Foreskin keratinocyte (primary cell): ENCODE measurements at places on chromosomes 11 and 22. TPM values are rescaled to one million over a fixed set of nuclear protein-coding genes. Genes with fewer than 3 reads are reported as not detected.

Gene SSH3
- total RNA-seq, result 27.7 and 31.0 TPM in 2 replicates

Gene TMEM151A
- total RNA-seq, result 0.04 TPM in 1 of 2 replicates, not detected in the other

Gene ACP2
- total RNA-seq, result 22.6 and 23.6 TPM in 2 replicates

Gene PLA2G3
- total RNA-seq, result 0.71 and 0.92 TPM in 2 replicates

Gene MUC2
- not detected in 2 replicates for total RNA-seq

Gene TOMT
- total RNA-seq, result not detected in 2 replicates

Gene TMEM123
- 213 and 269 TPM in 2 replicates for total RNA-seq

Gene AIP
- 40.4 and 41.0 TPM in 2 replicates for total RNA-seq

Gene CDC42EP2
- total RNA-seq, result 20.3 and 22.2 TPM in 2 replicates

Gene KCNK4
- not detected in 2 replicates for total RNA-seq

Gene CRYBB3
- not detected in 2 replicates for total RNA-seq

Gene SYT13
- not detected in 2 replicates for total RNA-seq

Gene PKDREJ
- not detected in 2 replicates for total RNA-seq

GRCh38 chr11:65767406-65767805, 13.4 kb downstream of the AP5B1 start:
- DNase-seq, result no peak

GRCh38 chr11:79413268-79413667, 27.6 kb downstream of the TENM4 start:
- DNase-seq, result peak; percentile 48

- no peak for DNase-seq
Measured at GRCh38 chr11:123624974-123625373, 29.4 kb downstream of the SCN3B start.

DNA sequence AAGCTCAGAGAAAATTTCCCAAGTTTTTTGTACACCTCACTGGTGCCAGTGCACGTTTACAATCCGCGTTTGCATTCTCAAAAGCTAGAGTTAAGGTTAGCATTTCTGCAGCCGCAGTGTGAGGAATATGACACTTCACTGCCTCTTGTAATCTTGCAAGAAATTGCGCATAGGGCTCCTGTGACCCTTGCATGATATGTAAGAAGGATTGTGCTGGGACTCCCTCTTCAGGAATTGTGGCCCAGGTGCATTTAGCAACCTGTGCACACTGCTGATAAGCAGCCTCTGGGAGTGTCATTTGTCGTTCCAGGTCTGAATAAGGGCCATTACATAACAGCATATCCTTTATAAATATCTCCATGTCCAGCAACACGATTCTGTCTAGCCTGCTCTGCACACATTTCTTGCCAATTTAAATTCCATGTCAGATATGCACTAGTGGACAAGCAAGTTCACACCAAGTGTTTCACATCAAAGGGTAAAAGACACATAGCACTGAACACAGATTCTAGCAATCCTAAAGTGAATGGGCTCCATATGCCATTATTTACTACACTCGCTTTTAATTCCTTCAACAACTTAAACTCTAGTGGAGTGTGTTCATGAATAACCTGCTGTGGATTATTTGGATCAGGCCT, 69.2 kb upstream of the INCENP start:
- no peak for DNase-seq

DNA sequence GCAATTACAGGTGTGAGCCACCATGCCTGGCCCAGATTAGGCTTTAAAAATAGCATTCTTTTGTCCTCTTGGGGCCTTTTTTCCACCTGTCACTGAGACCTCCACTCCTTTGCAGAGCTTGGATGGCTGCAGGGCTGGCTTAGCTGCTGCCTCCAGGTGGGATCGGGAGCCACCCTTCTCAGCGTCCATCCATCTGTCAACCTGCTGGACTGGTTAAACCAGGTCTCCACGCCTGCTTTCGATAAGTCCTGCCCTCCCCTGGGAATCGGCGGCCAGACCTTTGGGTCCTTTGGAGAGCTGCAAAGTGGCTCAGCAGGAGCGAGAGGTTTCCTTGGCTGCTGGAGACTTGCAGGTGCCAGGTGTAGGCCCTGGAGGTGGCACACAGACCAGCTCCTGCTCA, 23.4 kb upstream of the GRAMD4 start:
- peak; percentile 50 for DNase-seq

DNA sequence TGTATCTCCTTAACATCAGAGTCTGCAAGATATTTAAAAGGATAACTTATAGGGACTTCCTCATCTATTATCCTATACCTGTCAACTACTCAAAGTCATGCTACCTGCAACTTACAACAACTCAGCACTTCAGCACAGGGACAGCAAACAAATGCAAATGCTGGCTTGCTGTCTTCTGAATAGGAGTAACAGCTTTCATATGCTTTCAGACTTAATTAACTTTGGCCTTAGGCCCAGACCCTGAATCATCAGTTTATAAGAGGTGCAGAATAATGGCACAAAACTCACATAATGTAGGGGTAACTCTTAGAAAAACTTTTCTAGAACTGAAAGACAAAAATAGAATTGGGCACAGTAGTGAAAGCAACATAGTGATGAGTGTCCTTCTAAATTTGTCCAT, 953.4 kb downstream of the DLG2 start:
- no peak for DNase-seq

- DNase-seq, result no peak
Measured at GRCh38 chr11:14904745-14905103, 12.7 kb upstream of the CYP2R1 start.

DNA sequence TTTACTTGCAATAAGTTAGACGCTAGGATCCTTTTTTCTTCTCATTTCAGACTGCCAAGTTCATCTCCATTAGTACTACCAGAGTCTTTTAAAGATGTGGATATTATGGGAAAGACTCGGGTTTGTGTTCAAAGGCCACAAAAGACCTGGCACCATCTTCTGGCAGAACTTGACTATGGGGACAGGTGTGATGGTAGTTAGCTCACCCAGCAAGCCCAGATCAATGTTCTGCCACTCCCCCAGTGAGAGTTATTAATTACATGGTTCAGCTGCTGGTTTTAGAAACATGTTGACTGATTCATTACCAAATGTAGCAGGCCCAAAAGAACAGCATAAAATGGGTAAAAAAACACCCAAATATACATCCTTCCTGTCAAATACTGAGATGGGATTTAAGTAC, 333.5 kb upstream of the PITPNB start:
- no peak for DNase-seq
